ENCODE measurements at places on chromosomes 7 and 10. TPM values are rescaled to one million over a fixed set of nuclear protein-coding genes. Genes with fewer than 3 reads are reported as not detected.

The CXCL12 gene
- 53.7 TPM for polyA plus RNA-seq

The IRF5 gene
- polyA plus RNA-seq: 1.3 TPM

The SPOCK2 gene
- polyA plus RNA-seq: 6.7 TPM

The CALML5 gene
- not detected for polyA plus RNA-seq

The YKT6 gene
- 27.7 TPM for polyA plus RNA-seq

The EPHB6 gene
- 1.9 TPM for polyA plus RNA-seq

The EVX1 gene
- not detected for polyA plus RNA-seq
